Stimulated activated CD8-positive, alpha-beta memory T cell treated with anti-CD3 and anti-CD28 coated beads, Interleukin-15, amount 100 ng/mL, for 4 hours (primary cell): ENCODE measurements at places on chromosomes 3 and 15.

- no peak for DNase-seq
Observed at GRCh38 chr3:78957456-78957855, 810.3 kb downstream of the ROBO1 start.

- no peak for DNase-seq
Observed at GRCh38 chr3:150329408-150329807, 78.7 kb upstream of the TSC22D2 start.

GRCh38 chr3:113805249-113805648 is 33.3 kb upstream of the GRAMD1C start:
- no peak for DNase-seq

DNA sequence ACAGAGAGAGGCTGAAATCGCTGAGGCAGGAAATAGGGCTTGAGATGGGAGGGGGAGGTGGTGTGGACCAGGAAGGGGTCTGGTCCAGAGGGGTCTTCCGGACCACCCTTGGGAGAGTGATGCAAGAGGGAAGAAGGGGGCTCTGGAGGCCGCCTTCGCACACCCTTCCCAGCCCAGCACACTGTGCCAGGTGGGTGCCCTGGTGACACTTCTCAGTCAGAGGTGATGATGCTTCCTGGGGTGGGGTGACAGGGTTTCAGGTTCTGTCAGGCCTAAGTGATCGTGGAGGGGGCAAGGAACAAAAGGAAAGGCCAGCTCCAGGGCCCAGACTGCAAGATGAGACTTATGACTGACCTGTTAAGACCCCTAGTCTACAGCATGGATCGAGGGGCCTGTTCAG is 12.7 kb downstream of the SEMA3G start:
- no peak for DNase-seq

- DNase-seq: no peak
Observed at GRCh38 chr3:36166477-36166876, 213.8 kb upstream of the STAC start.

- no peak for DNase-seq
Observed at GRCh38 chr3:127764841-127765362, 57.4 kb downstream of the MGLL start.
